ENCODE measurements at places on chromosomes 5 and 9.
A peak's percentile ranks its signal among the peaks of the same experiment; 100 is the strongest.

DNA sequence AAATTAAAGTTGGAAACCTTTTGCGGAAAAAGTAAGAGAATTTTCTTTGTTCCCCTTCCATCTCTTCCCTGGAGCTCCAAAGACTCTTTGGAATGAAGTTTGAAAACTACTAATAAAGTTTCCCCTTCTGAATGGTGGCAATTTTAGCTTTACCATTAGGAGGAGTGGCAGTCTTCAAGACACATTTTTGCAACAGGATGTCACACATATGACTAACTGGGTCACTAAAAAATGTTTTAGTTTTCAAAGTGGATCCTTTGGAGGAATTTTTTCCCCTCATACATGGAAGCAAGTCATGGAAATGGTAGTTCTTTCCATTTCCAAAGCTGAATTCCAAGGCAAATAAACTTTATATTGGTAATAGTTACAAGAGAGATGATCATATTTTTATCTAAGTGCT lies 15.6 kb downstream of the FBXO4 start:
- DNase-seq = no peak

DNA sequence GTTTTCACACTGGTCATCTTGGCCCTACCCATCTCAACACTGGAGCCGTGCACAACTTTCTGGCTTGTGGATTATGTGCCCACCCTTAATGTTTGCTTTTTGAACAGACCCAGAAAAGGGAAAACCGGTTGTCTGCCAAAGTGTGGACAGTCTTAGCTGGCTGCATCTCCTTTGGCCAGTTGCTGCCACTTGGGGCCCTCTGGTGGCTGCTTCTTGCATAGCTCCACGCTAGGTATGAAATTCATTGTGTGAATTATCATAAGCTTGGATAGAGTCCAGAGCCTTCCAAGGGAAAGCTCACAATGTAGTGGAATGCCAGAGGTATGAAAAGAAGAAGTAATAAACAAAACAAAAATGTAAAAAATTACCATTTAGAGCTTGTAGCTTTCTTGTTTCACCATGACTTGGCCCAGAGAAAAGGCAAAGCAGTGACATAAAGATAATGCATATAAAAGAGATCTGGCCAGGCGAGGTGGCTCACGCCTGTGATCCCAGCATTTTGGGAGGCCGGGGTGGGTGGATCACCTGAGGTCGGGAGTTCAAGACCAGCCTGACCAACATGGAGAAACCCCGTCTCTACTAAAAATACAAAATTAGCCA lies 12.5 kb upstream of the SLC36A3 start:
- DNase-seq = peak; percentile 16

- DNase-seq = no peak
These were observed 818 bp downstream of the PCDHGA10 start for GRCh38 chr5:141413540-141414069.

- no peak for DNase-seq
These were observed 52.2 kb downstream of the NR6A1 start for GRCh38 chr9:124718928-124719327.

DNA sequence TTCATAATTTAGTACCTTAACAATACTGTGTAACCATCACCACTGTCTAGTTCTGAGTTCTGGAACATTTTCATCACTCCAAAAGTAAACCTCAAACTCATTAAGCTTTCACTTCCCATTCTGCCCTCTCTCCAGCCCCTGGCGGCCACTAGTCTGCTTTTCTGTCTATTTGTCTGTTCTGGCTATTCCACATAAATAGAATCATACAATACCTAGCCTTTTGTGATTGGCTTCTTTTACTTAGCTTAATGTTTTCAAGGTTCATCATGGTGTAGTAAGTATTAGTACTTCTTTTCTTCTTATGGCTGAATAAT lies 138.7 kb downstream of the RAPGEF6 start:
- no peak for DNase-seq

DNA sequence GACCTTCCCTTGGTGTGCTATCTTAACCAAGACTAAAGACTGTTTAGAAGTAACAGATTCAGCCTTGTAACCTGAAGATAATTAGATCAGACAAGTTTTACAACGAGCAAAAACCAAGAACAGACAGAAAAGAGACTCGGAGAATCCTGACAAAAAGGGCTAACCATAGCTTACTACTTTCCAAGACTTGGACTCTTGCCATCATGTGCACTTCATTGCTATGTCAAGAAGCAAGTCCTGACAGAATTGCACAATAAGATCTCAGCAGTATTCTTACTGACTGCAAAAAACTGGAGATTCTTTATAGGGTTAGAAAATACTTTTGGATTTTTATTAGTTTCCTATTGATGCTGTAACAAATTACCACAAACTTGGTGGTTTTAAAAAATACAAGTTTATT lies 1539.0 kb upstream of the NUDT12 start:
- DNase-seq = no peak

DNA sequence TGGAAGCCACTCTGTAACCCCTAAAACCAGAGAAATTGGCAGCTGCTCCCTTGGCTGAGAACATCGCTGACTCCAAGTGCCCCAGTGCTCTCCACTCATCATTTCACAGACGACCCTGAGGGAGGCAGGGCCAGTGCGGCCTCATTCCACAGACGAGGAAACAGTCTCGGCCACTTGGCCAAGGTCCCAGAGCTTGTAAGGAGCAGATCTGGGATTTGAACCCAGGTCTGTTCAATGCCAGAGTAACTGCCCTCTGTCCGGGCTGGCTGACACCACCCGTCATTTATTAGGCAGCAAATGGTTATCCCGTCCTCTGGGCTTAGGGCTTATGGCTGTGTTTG lies 19.9 kb upstream of the IER5L start:
- no peak for DNase-seq

- no peak for DNase-seq
These were observed 446.9 kb upstream of the CLINT1 start for GRCh38 chr5:158305861-158306260.

DNA sequence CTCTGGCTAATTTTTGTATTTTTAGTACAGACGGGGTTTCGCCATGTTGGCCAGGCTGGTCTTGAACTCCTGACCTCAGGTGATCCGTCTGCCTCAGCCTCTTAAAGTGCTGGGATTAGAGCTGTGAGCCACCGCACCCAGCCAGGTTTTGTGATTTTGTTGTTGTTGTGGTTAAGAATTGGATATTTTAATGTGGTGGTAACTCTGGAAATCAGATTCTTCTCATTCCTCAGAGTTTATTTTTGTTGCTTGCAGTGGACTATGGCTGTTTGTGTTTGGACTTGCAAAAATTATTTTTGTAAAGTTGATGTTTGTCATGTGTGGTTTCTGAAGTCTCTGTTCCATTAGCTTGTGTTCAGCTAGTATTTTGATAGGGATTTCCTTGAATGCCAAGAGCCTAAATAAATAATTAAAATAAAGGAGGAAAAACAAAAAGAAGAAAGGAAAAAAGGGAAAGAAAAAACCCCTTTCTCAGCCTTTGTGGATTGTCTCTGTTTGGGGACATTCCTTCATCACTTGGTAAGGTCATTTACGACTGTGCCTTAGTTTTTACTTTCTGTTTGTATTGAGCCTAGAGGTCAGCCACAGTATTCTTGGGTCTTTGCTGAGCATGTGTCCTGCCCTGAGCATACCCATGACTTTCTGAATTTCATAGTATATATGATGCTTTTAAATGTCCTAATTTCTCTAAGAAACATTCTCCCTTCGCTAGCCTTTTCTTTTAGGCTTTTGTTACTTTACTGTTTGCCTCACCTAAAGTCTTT lies 37.3 kb downstream of the PBX3 start:
- no peak for DNase-seq
